ENCODE measurements at places on chromosomes 3 and 15.
A peak's percentile ranks its signal among the peaks of the same experiment; 100 is the strongest.

- DNase-seq = no peak
These were observed 51.0 kb downstream of the CACNA1D start for GRCh38 chr3:53545310-53545995.

- DNase-seq = no peak
These were observed 275.1 kb upstream of the LRTM1 start for GRCh38 chr3:55203006-55203405.

GRCh38 chr3:106877627-106878026, 499.6 kb upstream of the CCDC54 start:
- DNase-seq = no peak

GRCh38 chr3:46228260-46229242, 13.7 kb upstream of the CCR3 start:
- no peak for DNase-seq

DNA sequence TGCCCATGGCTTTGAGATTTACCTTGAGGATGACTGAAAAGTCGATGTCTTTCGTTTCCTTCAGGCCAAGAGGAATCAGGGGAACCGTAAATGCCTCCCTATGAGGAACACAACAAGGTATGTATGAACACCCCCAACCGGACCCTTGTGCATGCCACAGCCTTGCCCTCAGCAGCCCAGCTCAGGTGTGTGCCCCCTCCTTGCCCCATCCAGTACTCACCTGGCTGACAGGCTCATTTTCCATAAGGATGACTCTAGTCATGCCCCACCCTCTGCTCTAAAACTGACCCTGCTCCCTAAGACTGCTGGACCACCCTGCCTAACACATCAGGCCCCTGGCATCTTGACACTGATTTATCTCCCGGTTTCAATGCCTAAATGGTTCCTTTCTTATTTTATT, 270.0 kb downstream of the GOLGA6L6 start:
- no peak for DNase-seq

DNA sequence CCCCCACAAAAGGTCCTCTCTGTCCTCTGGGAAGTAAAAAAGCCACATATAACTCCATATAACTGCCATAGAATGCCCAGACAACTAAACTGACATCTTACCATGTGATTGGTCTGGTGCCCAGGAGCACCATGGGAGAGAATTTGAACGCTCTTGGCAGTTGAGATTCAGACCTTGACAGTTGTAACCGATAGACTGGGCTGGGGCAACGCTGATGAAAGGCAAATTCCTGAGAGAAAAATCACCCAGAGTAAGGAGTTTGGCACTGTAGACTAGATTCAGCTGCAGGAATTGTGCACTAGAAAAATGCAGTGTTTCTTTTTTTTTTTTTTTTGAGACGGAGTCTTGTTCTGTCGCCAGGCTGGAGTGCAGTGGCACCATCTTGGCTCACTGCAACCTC, 240.5 kb downstream of the SOX2 start:
- DNase-seq = no peak

DNA sequence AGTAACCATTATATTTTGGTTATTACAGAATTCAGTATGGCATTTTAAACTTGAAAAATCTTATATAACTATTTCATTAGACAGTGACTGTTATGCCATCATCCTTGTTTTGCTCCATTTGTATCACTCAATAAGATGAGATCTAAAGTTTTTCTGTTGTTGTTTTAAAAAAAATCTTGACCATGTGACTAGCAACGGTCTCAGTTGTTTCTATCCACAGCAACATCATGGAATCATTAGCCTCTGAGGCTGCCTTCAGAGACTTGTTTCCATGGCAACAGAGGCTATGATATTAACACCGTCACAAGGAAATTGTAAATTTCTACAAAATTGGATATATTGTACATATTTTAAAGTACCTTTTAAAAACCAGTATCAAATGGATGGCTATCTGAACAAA, 129.8 kb downstream of the DLG1 start:
- no peak for DNase-seq

DNA sequence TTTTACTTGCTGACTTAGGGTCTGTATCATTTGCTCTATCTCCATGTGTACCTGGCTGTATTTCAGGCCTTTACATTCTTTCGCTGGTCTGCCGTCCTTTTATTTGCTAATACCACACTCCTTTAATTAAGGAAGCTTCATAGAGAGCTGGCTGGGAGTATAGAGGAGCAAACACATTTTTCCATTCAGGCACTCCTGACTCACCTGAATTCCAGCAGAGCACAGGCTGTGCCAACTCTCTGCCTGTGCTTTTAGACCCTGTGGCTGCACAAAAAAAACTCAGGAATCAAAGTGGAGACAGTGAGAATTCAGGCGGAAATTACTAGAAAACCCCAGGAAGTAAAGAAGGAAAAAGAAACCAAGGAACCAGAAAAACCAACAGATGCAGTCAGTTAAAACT, 29.0 kb upstream of the ATP10A start:
- no peak for DNase-seq

- no peak for DNase-seq
These were observed 447.4 kb upstream of the NR2F2 start for GRCh38 chr15:95883064-95883463.

- DNase-seq = no peak
These were observed 45.6 kb downstream of the GATM start for GRCh38 chr15:45332694-45333093.

- no peak for DNase-seq
These were observed 99.0 kb upstream of the CTDSPL start for GRCh38 chr3:37762698-37763097.

DNA sequence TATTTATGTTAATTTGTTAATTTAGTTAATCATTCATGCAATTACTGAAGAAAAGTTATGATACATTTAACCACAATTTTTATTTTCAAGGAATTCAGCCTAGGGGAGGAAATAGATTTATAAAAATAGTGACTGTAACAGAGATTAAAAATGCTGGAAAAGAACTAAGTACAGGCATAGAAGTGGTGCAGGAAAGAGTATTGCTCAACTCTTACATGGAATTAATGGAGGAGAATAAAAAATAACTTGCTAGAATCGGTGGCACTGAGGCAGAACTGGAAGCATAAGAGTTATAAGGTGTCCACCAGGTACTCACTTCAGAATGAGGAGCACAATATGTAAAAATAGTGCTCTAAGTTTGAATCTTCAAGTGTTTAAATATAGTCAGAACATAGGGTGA, 13.5 kb upstream of the OR5AC2 start:
- no peak for DNase-seq

DNA sequence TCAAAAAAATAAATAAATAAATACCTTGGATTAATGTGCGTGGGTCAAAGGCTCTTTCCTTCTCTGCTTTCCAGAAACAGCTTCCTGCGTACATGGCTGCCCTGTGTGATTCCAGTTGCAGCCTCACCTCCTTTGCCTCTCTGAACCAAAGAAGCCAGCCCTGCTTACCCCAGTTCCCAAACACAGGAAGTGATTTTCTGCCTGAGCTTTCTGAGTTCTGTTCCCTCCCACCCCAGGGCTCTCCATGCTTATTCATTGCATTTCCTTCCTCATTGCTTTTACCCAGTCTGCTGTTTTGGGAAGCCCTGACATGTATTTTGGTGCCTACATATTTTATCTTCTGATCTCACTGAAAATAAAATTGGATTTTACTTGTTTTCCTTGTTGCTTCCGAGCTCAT, 15.4 kb downstream of the ZSCAN2 start:
- DNase-seq = peak; percentile 49
